ENCODE measurements at places on chromosomes 5 and 9. TPM values are rescaled to one million over a fixed set of nuclear protein-coding genes. Genes with fewer than 3 reads are reported as not detected.

The IFNA13 gene
- total RNA-seq: not detected

The CDO1 gene
- 24.6 TPM for total RNA-seq

The ZNF483 gene
- total RNA-seq: 20.3 TPM

The LCN10 gene
- total RNA-seq: not detected

The PPP2R2B gene
- total RNA-seq: 1.8 TPM

The TRIM36 gene
- 9.4 TPM for total RNA-seq
